ENCODE measurements at places on chromosomes 5 and 9.

DNA sequence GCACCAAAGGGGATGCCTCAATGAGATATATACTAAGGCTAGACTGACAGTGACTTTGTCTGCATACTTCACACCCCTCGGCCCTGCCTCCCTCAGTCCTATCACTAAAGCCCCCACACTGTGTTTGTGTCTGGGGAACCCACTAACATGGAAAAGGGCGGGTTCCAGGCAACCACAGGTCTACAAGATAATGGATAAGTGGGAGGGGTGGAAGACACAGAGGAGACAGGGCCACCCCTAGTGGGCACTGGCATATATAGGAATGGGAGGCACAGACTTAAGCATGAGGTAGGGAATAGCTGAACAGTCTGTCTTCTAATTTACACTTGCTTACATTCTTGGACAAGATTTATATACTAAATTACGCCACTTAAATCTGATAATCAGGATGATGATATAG, 74.0 kb downstream of the SLIT3 start:
- no peak for DNase-seq

DNA sequence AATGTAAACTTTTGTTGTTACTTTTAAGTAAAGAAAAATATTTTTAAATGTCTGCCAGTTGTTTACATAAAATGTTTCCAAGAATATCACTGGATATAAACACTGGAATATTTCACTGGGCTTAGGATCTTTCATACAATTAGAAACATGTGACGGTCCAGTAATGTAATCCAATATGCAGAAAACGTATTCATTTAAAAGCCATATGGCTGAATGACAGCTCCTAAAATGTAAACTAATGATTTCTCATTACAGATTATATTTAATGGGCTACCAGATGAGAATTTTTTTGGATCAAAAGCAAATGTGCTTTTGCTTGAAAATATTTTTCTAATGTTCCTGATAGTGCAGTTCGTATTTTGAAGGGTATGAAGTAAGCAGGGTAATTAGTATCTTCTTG, 124.3 kb downstream of the TTC39B start:
- DNase-seq = no peak

DNA sequence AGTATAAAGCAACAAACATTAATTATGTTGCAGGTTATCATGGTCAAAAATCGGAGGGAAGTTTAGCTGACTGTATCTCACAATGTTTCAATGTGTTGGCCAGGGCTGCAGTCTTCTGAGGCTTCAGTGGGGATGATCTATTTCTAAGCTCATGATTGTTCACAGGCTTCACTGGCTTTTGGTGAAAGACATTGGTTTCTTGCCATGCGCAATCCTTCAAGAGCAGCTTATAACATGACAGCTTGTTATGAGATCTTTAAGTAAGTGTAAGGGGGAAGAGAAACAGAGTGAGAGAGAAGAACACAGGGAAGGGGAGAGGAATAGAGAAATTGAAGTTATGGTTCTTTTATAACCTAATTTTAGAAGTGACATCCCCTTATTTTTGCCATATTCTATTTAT, 385.9 kb upstream of the CHD1 start:
- DNase-seq = no peak

DNA sequence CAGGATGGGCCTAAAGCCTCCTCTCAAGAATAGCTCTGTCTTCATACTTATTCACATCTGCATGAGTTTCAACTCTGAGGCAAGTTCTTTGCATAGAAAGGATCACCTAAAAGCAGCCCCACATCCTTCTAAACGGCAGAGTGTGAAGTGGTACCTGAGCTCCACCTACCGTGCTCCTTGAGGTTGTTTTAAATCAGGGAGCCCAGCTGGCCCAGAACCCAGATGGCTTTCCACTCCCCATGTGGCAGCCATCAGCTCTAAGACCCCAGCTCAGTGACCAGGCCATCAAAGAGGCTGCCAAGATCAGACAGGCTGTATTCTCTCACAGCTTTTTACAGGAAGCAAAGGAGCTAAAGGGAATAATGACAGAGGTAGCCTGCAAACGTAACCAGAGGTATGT, 299.3 kb downstream of the RASEF start:
- no peak for DNase-seq

DNA sequence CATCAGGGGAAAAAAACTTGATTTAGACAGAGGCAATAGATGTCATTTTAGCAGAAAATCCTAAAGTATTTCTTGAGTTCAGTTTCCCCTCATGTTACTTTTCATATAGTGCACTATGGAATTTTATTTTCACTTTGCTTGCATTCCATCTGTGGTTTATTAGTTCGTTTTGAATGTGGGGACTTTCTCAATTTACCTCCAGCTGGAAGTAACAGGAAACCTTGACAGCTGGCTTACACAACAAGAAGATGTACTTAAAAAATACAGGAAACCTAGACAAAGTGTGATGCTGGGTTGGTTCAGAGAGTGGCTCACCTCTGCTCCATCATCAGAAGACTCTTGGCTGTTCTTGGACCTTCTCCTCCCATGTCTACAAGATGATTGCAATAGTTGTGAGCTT, 567.0 kb downstream of the CETN3 start:
- DNase-seq = peak; percentile 4

GRCh38 chr5:127290946-127291693, 524 bp downstream of the MEGF10 start:
- peak; percentile 21 for DNase-seq

DNA sequence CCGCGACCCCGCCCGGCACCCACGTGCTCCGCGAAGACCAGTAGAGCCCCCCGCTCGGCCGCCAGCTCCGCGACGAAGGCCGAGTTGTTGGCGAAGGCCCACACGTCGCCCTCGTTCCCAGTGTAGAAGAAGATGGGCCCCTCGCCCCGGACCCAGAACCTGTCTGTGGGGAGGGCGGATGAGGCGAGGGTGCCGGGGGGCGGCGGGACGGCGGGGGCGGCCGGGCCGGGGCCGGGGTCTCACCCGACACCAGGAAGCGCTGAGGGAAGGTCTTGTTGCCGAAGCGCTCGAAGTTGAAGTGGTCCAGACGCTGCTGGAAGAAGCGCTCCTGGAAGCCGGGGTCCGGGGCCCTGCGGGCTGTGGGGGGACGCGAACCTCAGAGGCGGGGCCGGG, 317 bp downstream of the DPP7 start:
- no peak for DNase-seq

GRCh38 chr5:114411380-114411931, 49.6 kb downstream of the KCNN2 start:
- no peak for DNase-seq

- DNase-seq = no peak
These were observed 264.5 kb downstream of the TAF11L14 start for GRCh38 chr5:17898766-17899165.

DNA sequence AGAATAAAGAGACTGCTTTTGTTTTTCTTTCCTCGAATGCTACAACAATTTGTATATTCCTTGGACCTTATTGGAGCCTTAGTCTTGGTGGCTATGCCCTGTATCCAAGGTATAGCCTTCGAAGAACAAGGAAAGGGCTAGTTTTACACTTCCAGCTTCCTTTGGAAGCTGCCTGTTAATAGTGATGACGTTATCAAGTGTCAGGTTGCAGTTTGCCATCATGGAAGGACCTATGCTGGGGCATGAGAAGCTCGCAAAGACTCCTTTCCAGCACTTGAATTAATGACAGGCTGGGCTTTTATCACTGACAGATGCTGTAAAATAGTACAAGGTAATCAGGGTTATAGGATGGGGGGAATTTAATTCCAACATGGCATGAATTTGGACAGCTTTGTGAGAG, 157.9 kb downstream of the KDM4C start:
- no peak for DNase-seq

GRCh38 chr9:109787735-109788134, 7.7 kb downstream of the PALM2AKAP2 start:
- DNase-seq = no peak

- DNase-seq = peak; percentile 85
These were observed 148.2 kb upstream of the KLF4 start for GRCh38 chr9:107637421-107638420.

DNA sequence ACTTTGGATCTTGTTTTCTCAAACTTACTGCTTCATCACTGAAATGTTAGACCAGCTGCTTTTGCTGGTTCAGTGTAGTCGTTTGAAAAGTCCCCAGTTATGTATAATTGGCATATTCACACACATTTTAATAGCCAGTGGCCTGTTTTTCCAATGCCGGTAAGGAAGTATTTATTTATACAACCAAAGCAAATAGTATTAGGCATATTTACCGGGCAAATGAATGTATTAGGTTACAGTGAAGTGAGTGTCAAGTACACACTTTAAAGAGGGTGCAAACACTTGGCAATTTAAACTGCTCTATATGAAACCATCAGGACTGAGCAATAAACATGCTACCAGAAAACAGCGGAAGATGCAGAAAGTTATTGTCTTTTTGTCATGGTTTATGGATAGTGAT, 242.9 kb downstream of the MCTP1 start:
- DNase-seq = no peak

GRCh38 chr9:97560154-97560553, 58.7 kb downstream of the TMOD1 start:
- no peak for DNase-seq

DNA sequence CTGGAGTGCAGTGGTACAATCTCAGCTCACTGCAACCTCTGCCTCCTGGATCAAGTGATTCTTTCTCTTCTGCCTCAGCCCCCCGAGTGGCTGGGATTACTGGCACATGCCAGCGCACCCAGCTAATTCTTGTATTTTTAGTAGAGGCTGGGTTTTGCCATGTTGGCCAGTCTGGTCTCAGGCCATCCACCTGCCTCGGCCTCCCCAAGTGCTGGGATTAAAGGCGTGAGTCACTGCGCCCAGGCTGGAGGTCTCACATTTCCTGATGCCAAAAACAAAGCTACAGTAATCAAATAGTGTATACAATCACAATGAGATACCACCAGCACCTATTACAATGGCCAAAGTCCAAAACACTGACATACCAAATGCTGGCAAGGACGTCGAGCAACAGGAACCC, 51.1 kb downstream of the TTLL11 start:
- no peak for DNase-seq

DNA sequence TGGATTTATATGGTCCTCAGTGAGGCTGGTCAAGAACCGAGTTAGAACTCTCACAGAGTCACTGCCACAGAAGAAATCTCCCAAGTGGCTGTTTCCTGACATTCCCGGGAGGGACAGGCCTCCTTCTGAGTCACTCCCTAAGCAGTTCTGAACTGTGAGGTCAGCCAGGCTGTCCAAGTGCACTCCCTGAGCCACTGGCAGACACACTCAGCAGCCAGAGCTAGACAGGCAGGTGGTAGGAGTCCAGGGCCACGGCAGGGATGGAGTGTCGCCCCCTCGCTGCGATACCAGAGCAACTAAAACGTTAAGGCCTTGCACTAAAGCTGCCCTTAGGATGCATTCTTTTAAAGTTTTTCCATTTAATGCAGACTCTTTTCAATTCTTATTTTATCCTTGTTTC, 3.4 kb downstream of the IL4 start:
- DNase-seq = peak; percentile 93

DNA sequence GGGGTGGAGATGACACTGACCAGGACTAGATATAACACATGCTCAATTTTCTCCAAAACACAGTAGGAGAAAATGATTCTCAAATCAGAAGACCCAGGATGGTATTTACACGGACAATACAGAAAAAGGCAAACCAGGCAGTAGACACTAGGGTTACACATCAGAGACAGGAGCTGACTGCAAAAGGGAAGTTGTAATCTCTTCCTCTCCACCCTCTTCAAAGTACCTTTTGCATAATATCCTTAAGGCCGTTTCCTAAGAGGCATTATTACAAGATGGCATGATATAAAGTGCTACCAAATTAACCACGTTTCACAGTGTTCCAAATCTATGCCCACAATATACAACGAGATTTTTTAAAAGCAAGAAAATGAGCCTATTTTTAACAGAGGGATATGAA, 39.2 kb downstream of the YIPF5 start:
- no peak for DNase-seq

- no peak for DNase-seq
These were observed 79.6 kb downstream of the NTNG2 start for GRCh38 chr9:132241483-132241839.

DNA sequence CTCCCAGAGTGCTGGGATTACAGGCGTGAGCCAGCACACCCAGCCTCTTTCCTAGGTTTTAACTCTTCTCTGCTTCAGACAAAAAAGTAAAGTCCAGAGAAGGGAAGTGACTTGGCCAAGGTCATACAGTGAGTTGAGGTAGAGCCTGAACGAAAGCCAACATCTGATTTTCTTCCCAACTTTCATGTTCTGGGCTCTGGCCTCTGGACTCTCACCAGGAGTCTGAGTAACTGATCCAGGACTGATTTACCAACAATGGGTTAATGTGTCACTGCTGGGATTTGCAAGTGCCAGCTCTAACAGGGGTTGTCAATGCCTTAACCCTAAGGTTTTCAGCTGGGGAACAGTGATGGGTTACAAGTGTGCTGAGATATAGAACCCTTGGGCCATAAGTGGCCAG, 32.2 kb upstream of the LARP1 start:
- no peak for DNase-seq

- DNase-seq = peak; percentile 65
These were observed 461.4 kb downstream of the ZNF608 start for GRCh38 chr5:124285071-124285470.

DNA sequence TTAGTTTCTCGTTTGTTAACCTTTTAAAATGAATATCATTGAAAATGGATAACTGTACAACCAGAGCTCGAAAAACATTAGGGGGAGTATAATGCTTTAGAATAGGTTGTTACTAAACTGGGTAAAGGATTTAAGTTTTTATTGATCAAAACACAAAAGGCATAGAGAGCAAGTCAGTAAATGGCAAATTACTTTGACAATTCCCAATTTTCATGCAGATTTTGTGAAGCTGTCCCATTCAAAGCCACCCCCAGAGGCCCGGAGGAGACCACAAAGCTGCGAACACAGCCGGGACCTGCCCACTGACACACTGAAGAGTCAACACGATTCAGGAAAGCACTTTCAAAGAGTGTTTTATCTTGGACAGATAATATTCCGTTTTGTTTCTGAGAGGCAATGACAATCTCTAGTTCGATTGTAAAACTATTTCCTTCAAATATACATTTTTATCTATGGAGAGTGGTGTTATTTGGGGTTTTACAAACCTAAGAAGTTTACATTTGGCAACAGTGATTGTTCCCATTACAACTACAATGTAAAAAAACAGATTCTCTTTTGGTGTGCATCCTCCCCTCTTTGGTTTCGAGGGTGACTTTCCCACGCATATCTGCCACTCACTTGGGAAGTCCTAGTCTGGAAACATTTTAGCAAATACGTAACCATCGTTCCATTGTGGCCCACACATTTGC, 182.6 kb upstream of the TBCA start:
- DNase-seq = no peak

DNA sequence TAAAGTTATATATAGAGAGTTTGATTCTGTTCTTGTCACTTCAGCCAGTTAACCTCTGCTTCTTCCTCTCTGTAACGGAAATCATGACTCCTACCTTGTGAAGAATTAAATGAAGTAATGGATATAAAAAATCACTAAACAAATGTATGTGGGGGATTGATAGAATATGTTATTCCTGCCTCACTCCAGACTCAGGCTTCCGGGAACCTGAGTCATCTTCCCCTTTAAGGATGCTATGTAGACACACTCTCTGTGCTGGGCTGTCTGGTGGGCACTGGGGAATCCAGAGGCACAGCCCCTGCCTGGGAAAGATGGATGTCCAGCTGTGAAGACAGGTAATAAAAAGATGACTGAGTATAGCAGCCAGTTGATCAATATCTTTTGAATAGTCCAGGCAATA, 77.4 kb downstream of the ZNF618 start:
- no peak for DNase-seq
